ENCODE measurements at places on chromosomes 4 and X.
A peak's percentile ranks its signal among the peaks of the same experiment; 100 is the strongest.

DNA sequence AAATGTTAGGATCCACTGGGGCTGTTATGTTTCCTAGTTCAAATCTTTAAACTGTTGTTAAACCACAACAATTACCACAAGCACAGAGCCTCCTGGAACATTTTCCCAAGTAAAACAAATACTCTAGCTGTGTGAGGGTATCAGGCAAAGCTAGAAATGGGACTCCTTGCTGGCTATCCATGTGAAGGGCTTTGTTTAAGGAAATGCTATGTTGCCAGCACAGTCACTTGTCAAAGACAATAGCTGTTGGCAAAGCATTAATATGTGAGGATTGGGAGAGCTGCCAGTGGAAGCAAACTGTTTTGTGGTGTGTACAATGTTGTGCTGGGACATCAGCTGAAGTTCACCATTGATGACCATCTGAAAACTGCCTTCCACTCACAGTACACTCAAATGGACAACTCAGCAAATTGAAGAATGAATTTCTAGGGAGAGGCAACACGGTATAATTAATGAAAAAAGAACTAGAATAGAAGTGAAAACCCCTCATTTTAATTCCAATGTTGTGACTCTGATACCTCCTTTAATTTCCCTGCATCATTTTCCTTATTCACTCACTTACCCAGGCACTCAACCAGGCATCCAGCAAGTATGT is 100.8 kb downstream of the ANXA3 start:
- H3K4me1 ChIP-seq, result peaks cover 7% of the 10 kb centered on the region
- H3K27me3 ChIP-seq, result no peaks in the 10 kb centered on the region
- H3K27ac ChIP-seq, result peak overlapping the region; percentile 75
- no peak overlapping the region for H3K4me3 ChIP-seq
- H3K36me3 ChIP-seq, result no peaks in the 10 kb centered on the region

DNA sequence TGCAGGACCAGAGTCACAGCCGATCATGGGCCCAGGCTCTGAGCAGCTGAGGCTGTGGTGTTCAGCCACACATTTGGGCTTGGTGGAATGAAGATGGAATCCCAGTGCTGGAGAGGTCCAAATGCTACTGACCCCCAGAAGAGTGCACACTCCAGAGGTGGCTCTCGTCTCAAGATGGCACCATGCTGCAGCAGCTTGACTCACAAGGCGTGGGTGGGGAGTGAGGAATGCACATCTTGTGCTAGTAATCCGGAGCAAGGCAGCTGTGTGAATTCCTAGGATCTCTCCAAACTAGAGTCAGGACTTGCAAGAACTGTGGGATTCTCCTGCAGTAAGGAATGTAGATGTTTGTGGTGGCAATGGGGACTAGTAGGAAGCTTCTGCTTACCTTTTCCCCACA is 28.7 kb downstream of the RAB28 start:
- DNase-seq, result no peak
- H3K4me1 ChIP-seq, result no peaks in the 10 kb centered on the region
- no peaks in the 10 kb centered on the region for H3K27me3 ChIP-seq

GRCh38 chr4:153367092-153367491 is 22.6 kb downstream of the MND1 start:
- H3K4me1 ChIP-seq, result no peaks in the 10 kb centered on the region
- no peak for DNase-seq
- no peak overlapping the region for H3K27ac ChIP-seq

- H3K4me3 ChIP-seq, result peak overlapping the region; percentile 87
- no peak for DNase-seq
- H3K27me3 ChIP-seq, result peaks cover 37% of the 10 kb centered on the region
- H3K4me1 ChIP-seq, result peaks cover 3% of the 10 kb centered on the region
- no peaks in the 10 kb centered on the region for H3K36me3 ChIP-seq
- H3K27ac ChIP-seq, result peak overlapping the region; percentile 88
Measured at GRCh38 chrX:15334561-15334960, 762 bp downstream of the PIGA start.

GRCh38 chr4:172826346-172826745 is 342.3 kb upstream of the GALNT7 start:
- H3K27ac ChIP-seq, result no peak overlapping the region
- H3K27me3 ChIP-seq, result no peaks in the 10 kb centered on the region
- no peaks in the 10 kb centered on the region for H3K4me1 ChIP-seq
- no peak for DNase-seq
- H3K4me3 ChIP-seq, result no peak overlapping the region

GRCh38 chr4:55920571-55920970 is 28.2 kb upstream of the CEP135 start:
- H3K4me1 ChIP-seq, result no peaks in the 10 kb centered on the region
- no peaks in the 10 kb centered on the region for H3K36me3 ChIP-seq
- H3K27ac ChIP-seq, result no peak overlapping the region
- H3K27me3 ChIP-seq, result no peaks in the 10 kb centered on the region

GRCh38 chrX:121260596-121261240 is 213.3 kb downstream of the GLUD2 start:
- DNase-seq, result no peak
- H3K4me3 ChIP-seq, result no peak overlapping the region
- no peaks in the 10 kb centered on the region for H3K36me3 ChIP-seq
- H3K27ac ChIP-seq, result no peak overlapping the region

DNA sequence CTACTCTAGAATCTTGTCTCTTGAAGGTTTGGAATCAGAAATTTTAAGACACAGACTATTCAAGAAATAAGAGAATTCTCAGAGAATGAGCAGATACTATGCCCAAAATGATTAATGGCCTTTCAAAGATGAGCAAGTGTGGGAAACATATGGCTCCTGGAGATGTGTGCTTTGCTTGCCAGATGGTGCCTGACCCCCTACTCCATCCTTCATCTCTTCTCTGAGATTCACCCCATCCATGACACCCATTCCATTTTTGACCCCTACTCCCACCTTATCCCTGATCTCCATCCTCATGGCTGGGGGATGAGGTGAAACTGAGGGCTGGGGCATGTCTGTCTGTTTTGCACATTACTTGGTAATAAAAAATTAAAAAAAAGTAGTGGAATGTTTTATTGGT is 75.5 kb downstream of the GPC3 start:
- no peak for DNase-seq
- no peak overlapping the region for H3K4me3 ChIP-seq
- H3K4me1 ChIP-seq, result no peaks in the 10 kb centered on the region
- H3K27ac ChIP-seq, result no peak overlapping the region

DNA sequence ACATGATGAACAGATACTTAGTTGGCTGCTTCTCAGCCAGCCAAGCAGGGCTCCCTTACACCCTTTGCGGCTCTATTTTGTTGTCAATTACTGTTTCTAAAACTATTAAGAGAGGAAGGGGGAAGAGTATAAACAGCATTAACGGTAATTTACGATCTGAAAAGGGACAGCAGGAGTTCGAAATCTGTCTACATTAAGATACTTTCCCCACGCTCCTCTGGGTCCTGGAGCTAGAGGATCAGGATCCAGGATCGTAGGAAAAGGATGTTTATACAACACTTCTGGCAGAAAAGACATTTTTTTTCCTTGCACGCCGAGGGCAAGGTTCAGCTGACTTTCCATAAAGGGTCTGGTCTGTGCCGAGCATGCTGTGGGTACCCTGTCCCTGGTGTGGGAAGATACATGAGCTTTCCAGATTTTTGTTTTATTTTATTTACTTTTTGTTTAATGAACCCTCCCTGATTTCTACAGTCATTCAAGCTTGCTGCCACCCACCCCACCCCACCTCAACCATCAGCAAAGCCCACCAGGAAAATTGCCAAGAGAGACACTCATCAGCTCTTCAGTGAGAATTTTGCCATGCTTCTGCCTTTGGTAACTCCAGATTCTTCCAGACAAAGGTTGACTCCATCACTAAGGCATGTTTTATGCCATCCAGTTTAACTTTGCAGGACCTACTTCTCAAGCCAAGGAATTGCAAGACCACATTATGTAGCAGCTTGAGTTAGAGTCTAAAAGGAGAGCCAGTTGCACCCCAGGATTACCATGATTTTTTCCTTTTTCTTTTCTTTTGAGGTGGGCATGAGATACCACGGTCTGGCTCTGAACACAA is 188.1 kb downstream of the QDPR start:
- H3K4me3 ChIP-seq, result no peak overlapping the region
- DNase-seq, result peak; percentile 56
- no peaks in the 10 kb centered on the region for H3K36me3 ChIP-seq

- peaks cover 6% of the 10 kb centered on the region for H3K36me3 ChIP-seq
- DNase-seq, result no peak
- H3K4me1 ChIP-seq, result no peaks in the 10 kb centered on the region
- H3K27ac ChIP-seq, result no peak overlapping the region
Measured at GRCh38 chr4:70743731-70744130, 22.0 kb downstream of the RUFY3 start.

DNA sequence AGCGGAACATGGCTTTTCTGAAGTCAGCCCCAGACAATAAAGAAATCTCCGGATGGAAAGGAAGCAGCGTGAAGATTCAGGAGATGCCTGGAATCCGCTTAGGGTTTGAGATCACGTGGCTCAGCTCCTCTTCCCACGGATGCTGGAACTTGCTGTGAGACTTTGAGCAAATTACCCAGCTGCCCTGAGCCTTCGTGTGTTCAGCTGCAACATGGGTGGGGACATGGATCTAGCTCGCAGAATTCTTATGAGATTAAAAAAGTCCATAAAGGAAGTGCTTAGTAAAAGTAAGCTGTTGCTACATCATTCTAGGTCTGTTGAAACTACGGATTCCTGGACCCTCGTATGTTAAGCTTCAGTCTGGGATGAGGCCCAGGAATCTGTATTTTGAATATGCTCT is 55.7 kb upstream of the STIM2 start:
- no peak overlapping the region for H3K4me3 ChIP-seq
- no peaks in the 10 kb centered on the region for H3K36me3 ChIP-seq
- peaks cover 10% of the 10 kb centered on the region for H3K4me1 ChIP-seq
- DNase-seq, result no peak
- H3K27ac ChIP-seq, result no peak overlapping the region
- H3K27me3 ChIP-seq, result no peaks in the 10 kb centered on the region

DNA sequence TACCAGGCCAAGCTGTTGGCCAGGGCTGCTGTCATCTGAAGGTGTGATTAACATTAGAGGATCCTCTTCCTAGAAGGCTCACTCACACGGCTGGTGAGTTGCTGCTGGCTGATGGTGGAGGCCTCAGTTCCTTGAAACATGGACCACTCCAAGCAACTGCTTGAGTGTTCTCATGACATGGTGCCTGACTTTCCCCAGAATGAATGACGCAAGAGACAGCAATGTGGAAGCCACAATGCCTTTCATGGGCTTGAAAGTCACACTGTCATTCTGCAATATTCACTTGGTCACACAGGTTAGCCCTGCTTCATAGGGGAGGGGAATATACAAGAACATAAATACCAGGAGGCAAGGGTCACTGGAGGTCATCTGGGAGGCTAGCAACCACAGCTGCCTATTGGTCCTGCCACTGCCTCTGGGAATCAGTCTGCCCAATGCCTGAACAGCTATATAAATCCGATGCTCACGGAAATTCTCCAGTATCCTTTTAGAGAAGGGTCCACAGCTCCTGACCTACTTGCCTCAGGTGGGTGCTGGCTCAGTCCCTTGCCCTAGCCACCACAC is 97.1 kb upstream of the MAML3 start:
- H3K27ac ChIP-seq, result no peak overlapping the region
- H3K4me1 ChIP-seq, result peaks cover 11% of the 10 kb centered on the region
- H3K4me3 ChIP-seq, result no peak overlapping the region
- no peaks in the 10 kb centered on the region for H3K36me3 ChIP-seq
- DNase-seq, result no peak

DNA sequence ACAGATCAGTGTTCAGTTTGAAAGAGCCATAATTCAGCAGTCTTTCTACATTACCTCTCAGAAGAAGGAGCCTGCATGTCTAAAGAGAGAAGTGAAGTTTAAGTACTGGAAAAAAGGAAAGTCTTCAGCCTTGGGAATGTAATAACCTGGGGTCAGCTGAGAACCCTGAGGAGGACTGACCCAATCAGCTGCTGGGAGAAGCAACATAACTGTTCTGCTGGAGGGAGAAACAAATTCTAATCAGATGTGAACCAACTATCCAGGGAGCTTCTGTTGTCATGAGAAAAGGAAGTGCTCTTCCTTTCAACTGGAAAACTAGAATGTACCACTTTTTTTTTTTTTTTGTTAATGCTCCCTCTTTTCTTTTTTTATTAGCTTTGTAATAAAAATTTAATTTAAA is 64.5 kb upstream of the PDE5A start:
- no peaks in the 10 kb centered on the region for H3K4me1 ChIP-seq
- no peaks in the 10 kb centered on the region for H3K27me3 ChIP-seq
- H3K27ac ChIP-seq, result no peak overlapping the region
- no peaks in the 10 kb centered on the region for H3K36me3 ChIP-seq

GRCh38 chrX:129614481-129615255 is 40.1 kb downstream of the APLN start:
- no peak overlapping the region for H3K4me3 ChIP-seq
- H3K27ac ChIP-seq, result no peak overlapping the region
- no peaks in the 10 kb centered on the region for H3K36me3 ChIP-seq

- no peak for DNase-seq
- H3K4me3 ChIP-seq, result no peak overlapping the region
- no peaks in the 10 kb centered on the region for H3K4me1 ChIP-seq
- no peaks in the 10 kb centered on the region for H3K27me3 ChIP-seq
- peaks cover 5% of the 10 kb centered on the region for H3K36me3 ChIP-seq
Measured at GRCh38 chr4:169715826-169716225, 41.9 kb downstream of the HPF1 start.

Data from spinal cord (tissue), 10 donors.